ENCODE measurements at places on chromosomes 7 and 10.

- peak; percentile 31 for DNase-seq
Measured at GRCh38 chr7:143222782-143223181, 945 bp downstream of the TAS2R40 start.

- no peak for DNase-seq
Measured at GRCh38 chr7:1666823-1667565, 3.1 kb upstream of the ELFN1 start.

- DNase-seq, result no peak
Measured at GRCh38 chr7:106062521-106062931, 49.6 kb downstream of the SYPL1 start.

DNA sequence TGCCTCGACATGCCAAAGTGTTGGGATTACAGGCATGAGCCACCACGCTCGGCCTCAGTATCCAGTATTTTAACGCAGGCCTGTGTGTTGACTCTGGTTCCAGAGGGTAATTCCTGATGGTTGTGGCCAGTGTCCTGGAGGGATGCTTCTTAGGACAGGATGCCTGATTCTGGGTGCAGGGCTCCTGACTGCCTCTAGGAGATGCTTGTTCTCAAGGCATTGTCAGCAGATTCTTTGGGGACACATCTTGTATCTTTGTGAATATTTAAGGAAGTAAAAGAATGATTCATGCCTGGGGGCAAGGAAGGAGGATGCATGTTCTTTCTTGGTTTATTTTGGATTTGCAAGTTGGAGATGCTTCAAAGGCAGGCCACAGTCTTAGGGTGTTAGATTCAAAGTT lies 2.2 kb downstream of the ZDHHC4 start:
- DNase-seq, result peak; percentile 32

DNA sequence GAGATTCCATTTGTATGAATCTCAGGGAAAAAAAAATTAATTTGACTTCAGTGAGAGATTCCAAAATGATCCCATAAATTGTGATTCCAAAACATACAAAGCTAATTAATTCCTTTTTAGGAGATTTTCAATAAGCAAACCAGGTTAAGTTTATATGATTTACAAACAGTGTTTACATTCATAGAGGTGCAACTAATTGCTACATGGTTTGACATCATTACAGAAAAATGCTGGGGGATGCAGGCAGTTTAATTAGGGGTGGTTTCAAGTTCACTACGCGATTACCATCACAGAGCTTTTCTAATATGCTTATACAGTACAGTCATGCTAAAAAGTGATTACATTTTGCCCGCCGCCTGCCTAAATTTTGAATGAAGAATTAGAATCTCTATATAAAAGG lies 143.2 kb upstream of the MGMT start:
- no peak for DNase-seq

DNA sequence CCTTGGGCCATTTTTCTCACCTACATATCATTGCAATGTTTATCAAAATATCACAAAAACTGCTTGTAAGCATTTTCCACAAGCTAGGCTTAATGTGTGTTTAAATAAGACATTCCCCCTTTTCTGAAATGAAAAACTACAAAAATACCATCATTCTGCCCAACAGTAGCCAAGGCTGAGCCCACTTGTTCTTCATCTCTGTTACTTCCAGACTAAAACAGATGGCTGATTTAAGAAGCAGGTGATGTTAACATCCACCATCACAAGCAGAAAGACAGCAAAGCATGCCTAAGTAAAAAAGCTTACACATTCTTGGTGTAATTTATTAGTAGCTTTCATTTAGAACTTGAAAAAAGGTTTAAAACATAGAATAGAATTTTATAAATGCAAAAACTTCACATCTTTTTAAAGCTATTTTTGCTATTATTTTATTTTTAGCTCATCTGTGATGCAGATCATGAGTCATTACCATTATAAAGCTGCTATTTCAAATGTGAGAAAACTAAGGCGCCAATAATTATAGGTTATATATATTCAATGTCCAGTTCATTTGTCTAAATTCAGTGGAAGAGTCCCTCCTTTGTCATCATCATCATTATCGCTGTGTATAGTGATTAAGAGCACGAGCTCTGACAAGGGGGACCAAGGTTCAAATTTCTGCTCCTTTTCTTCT lies 109.4 kb downstream of the RELN start:
- DNase-seq, result no peak

DNA sequence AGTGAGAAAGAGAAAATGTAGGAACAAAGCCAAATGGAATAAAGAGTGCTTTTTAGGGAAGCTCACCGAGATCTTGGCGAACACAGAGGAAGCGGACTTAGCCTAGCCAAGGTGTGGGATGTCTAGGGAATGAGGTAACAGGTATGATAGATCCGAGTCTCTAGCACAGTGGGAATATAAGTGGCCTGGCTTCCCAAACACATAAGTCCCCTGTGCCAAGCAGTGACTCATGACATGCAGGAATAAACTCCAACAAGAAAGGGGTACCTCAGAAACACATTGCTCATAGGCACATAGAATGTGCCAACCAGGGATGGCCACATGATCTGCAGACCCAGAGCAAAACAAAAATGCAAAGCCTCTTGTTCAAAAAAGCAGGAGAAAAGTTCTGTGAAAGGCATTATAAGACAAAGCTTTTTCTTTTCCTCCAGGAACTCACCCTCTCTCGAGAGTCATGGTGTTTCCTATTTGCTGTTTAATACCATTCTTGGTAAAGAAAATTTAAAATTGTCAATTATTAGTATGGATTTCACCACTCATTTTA lies 542.5 kb downstream of the GATA3 start:
- DNase-seq, result no peak

GRCh38 chr7:353746-354325 lies 63.9 kb downstream of the FOXL3 start:
- DNase-seq, result no peak

- DNase-seq, result no peak
Measured at GRCh38 chr7:89401099-89401498, 605.6 kb upstream of the TEX47 start.

DNA sequence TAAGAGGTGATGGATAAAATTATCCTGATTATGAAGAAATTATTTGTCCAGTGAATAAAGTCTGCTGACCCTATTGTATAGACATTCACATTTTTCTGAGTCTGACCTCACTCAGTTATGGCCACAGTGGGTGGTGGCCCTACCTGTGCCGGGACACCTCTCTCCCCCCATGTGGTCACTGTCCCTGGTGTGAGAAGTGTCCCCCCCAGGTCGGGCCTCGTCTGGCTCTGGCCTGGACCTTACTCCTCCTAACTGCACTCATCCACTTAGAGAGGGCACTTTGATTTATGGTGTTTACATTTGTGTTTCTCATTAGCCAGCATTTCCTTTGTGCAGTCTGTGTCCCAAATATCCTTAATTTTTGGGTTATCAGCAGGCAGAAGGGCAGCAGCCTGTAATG lies 59.6 kb upstream of the ZNF32 start:
- no peak for DNase-seq

DNA sequence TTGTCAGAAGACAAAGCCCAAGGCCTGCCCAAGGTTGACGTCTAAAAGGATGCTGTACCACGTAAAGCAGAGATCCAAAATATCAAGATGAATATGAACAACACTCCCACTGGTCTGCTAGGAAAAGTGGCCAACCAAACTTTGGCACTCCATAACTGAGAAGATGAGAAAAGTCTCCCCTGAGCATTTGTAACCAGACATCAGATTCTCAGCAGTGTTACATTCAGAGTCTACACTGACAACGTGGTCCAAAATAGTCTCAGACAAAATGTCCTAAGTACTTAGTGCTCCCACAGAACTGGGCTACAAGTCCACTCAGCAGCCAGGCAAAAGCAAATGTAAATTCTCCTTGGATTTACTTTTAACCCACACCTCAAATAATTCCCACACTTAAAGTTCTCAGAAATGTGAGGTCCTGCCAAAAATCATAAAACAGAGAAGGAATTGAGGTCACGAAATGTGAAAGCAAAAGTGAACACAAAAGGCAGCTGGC lies 185.1 kb upstream of the NOBOX start:
- DNase-seq, result no peak

DNA sequence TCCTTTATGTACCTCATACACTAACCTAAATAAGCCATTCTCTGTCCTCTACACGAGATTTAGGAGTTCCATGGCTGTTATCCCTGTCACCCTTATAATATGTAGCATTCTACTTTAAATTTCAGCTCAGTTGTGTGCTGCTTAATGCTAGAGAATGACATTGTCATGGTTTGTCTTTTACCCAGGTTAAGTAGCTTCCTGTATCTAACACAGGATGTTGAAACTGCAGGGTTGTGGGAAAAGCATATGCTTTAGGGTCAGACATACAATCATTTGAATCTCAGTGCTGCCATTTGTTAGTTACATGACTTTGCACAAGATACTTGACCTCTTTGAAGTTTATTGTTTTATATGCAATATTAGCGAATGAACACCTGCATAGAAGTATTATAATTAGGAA lies 235.1 kb upstream of the CACNA2D1 start:
- no peak for DNase-seq

- no peak for DNase-seq
Measured at GRCh38 chr7:157018997-157019608, 8.6 kb upstream of the MNX1 start.

DNA sequence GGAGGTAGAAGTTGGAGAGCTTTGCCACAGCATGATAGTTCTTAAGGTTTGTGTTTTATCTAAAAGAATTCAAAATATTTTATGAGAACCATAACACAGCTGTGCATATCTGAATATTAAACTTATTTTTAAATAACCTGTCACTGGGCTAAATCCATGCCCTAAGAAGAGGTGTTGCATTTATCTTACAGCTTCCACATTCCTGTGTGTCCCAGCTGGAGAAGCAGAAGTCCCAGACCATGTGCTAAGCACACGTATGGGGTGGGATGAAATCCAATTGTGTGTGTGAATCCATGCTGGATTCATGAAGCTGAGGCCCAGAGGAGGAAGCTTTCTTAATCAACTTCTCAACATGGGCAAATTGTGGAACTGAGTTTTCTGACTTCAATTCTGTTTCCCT lies 121.5 kb downstream of the PKD1L1 start:
- no peak for DNase-seq

GRCh38 chr10:33485276-33485675 lies 150.8 kb upstream of the NRP1 start:
- no peak for DNase-seq

GRCh38 chr7:130296221-130296951 lies 3.4 kb downstream of the CPA4 start:
- DNase-seq, result no peak

DNA sequence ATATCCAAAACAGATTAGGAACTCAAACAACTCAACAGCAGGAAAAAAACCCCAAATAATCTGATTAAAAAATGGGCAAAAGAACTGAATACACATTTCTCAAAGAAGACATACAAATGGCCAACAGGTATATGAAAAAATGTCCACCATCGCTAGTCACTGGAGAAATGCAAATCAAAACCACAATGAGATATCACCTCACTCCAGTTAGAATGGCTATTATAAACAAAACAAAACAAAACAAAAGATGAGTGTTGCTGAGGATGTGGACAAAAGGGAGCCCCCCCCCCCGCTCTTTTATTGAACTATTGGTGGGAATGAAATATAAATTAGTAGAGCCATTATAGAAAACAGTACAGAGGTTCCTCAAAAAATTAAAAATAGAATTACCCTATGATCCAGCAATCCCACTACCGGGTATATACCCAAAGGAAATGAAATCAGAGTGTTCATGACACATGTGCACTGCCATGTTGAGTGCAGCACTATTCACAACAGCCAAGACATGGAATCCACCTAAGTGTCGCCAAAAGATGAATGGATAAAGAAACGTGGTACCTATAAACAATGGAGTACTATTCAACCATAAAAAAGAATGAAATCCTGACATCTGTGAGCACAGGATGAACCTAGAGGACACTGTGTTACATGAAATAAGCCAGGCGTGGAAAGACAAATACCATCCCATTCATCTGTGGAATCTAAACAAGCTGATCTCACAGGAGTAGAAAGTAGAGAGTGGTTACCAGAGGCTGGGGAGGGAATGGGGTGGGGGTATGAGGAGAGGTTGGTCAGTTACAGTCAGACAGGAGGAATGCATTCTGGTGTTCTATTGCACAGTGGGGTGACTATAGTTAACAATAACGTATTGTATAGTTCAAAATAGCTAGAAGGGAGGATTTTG lies 78.1 kb upstream of the RHEB start:
- DNase-seq, result no peak

GRCh38 chr10:68647672-68648341 lies 73.2 kb upstream of the CCAR1 start:
- no peak for DNase-seq

DNA sequence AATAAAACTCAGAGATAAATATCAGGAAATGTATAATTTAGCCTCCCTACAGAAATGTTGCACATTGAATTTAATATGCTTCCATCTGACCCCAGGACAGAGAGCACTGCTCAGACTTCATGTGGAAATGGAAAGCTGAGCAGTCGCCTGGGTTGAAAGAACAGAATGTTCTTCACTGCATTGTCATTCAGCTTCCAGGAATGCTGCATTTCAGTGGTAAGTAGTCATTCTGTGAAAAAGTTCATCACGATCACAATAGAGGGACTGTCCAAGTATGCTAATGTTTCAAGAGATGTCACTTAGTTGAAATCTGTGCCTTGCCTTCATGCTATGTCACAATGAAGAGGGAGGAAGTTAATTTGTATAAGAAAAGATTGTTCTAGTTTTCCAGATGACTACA lies 147.3 kb downstream of the NRCAM start:
- DNase-seq, result no peak

GRCh38 chr7:44685723-44686122 lies 62.9 kb upstream of the ZMIZ2 start:
- DNase-seq, result no peak

DNA sequence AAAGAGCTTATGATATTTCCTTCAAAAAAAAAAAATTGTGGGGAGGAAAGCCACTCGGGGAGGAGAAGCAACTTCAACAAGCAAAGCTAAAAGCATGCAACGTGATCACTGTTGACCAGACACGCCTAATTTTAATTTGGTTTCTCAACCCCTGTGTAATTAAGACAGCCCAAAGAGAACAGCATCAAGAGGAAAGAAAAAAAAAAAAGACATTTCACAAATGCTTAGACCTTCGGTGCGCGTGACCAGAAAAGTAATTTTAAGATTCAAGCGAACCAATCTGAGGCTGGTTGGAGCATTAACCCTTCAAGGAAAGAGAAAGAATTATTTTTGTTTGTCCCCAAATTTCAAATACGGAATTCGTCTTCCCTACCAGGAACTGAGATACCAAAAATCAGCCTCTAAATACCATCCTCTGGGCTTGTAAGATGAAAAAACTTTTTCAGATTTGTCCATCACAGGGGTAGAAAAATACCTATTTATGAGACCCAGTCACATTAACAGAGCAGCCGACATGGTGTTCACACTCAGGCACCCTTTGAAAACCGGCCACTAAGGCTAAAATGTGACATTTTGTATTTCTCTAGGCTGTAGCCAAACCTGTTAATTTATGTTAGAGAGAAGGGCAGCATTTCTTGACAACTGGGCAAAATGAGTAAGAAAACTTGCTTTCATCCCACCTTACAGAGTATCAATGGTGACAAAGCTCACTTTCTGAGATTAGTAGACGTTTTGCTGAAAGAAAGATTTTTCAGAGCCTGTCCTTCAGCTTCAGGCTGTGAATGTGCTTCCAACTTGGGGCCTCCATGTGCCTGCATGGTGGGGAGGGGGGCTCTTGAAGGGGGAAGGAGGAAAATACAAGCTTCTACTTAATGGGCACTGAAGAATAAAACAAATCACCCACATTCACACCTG lies 179.9 kb upstream of the KLF14 start:
- DNase-seq, result no peak
